Stimulated activated memory B cell treated with anti-CD40 and anti-IgM and Interleukin-4, amounts not matched to agents 10 μg/mL and 1 μg/mL and 100 μg/mL, for 72 hours (primary cell): ENCODE measurements at places on chromosomes 4 and X.

GRCh38 chr4:55411621-55412020 lies 15.9 kb downstream of the TMEM165 start:
- ATAC-seq: no peak

DNA sequence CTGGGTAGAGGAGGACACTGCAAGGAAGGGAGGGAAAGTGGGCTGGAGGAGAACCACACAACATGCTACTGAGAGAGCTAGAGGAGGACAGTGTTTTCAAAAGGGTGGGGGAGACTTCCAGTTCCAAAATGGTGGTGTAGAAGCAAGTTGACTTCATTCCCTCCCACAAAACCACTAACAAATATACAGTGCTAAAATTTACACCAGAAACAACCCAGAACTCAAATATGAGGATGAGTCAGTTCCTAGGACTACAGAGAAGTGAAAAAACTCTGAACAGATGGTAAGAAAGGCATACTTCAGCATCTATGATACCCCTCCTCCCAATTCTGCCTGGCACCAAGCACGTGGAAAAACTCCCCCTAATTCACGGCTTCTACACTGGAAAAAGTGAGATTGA lies 9.8 kb downstream of the AADAT start:
- ATAC-seq: no peak

DNA sequence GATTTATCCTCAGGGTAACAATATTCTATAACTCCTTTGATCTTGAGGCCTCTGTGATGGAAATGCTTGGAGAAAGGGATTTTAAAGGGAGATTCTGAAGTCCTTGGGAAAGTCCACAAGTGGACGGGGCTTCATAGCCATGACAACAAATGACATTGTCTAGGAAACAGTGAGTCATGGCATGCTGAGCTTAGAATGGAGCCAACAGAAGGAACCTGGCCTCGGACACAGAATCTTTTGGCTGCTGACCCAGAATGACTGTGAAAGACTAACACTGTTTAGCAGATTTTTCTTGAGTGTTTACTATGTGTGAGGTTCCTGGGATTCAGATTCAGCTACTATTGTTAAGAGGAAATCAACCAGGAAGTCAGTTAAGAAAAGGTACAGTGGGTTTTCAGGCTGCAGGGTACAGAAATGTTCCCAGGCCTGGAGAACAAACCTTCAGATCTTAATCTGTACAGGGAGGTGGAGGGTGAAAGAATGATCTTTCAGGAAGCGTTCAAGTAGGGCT lies 18.1 kb upstream of the CXCL2 start:
- no peak for ATAC-seq

- ATAC-seq: no peak
Observed at GRCh38 chrX:120727911-120728310, 98.1 kb upstream of the C1GALT1C1 start.

DNA sequence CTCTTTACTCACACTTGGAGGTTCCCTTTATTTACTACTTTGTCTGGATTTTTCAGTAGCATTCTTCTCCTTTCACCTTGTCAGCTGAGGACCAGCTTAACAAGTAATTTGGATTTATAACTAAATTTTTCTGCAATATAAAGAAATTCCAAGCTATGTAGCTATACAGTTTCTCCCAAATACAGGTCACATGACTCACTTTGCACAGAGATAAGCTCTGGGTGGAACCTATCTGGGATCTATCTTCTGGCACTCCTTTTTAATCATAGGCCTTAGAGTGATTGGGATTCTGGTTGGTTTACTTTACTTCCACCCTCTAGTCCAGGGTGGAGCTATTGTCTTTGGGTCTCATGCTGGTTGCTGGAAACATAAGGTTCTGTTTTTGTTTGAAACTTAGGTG lies 34.9 kb upstream of the STK26 start:
- no peak for ATAC-seq

DNA sequence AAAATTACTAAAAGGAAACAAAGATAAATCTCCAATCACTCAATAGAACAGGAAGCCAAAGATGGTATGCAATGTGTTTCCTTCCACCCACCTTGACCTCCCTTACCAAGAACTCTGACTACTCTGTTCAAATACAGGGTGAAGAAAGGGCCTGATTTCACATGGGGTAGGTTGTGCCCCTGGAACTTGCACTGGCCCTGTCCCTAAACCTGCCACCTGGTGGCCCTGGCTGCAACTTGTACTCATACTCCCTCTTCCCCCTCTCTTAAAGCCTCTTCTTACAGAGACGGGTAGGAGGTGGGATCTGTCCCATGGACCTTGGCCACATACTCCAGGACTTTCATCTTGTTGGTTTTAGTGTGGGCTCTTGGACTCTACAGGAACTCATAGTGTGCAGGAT lies 17.3 kb upstream of the TMEM185A start:
- ATAC-seq: no peak

GRCh38 chr4:86847571-86847970 lies 1.6 kb downstream of the SLC10A6 start:
- no peak for ATAC-seq

DNA sequence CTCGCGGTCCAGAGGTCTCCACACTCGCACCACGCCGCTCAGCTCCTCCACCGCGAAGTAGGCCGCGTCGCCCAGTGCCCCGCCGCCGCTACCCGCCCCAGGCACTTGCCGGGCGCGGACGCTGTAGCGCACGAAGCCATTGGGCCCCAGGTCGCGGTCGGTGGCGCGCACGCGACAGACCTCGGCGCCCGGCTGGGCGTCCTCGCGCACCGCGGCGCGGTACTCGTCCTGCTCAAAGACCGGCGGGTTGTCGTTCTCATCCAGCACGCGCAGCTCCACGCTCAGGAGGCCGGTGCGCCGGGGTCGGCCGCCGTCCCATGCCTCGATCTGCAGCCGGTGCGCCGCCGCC lies 1.4 kb downstream of the DCHS2 start:
- ATAC-seq: no peak

GRCh38 chrX:70038515-70038914 lies 11.2 kb downstream of the AWAT2 start:
- ATAC-seq: no peak

- ATAC-seq: no peak
Observed at GRCh38 chr4:21645776-21646175, 302.8 kb downstream of the KCNIP4 start.

DNA sequence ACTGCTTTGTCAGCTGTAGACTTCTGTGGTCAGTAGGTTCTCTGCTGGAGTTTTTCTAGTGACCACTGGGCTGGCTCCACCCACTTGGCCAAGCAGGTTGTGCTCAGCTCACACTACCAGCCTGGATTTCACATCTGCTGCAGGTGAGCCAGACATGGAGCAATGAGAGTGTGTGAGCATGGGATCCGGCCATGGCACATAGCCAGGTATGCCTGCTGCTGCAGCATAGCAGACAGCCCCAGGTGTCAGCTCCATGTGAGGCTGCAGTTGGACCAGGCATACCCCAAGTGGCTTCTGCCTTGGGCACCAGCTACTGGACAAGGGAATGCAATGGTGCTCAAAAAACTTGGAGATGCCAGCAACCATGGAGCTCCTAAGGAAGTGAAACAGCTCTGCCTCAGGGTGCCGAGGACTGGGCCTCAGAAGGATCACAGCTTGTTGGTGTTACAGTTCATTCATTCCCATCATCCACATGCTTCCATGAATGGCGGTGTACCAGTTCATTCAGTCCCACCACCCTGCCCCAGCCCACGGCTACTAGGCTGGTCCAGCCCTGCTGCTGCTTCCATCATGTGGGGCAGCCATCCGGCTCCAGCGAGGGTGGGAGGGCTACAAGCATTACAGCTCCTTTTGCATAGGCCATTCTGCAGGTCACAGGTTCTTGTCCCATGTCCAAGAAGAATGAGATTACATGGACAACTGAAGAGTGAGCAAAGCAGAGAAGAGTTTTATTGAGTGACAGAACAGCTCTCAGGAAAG lies 389.1 kb upstream of the PCDH7 start:
- ATAC-seq: peak; percentile 24

GRCh38 chr4:1599026-1599481 lies 85.1 kb downstream of the FAM53A start:
- ATAC-seq: no peak

- no peak for ATAC-seq
Observed at GRCh38 chr4:64464581-64464980, 55.3 kb upstream of the TECRL start.
